Activated T-cell treated with anti-CD3 and anti-CD28 coated beads, Interleukin-2, amount 50 U/mL, for 4 hours (primary cell): ENCODE measurements at places on chromosomes 4 and X. TPM values are rescaled to one million over a fixed set of nuclear protein-coding genes. Genes with fewer than 3 reads are reported as not detected.

DNA sequence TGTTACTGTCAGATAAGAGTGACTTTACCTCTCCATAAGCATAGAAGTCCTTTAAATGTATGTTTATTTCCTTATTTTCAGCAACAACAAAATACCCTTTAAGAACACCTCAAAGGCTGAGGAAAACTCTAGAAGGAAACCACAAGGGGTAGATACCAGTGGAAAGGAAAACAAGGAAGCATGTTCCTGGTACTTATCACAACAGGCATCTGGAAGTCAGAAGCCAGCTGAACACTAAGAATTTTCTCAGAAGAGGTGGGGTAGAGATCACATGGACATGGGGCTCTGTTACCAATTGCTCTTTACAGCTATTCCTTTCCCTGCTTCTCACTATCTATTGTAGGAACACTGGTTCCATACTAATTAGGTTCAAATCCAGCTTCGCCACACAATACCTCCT lies 51.5 kb upstream of the BEND2 start:
- no peak for DNase-seq

DNA sequence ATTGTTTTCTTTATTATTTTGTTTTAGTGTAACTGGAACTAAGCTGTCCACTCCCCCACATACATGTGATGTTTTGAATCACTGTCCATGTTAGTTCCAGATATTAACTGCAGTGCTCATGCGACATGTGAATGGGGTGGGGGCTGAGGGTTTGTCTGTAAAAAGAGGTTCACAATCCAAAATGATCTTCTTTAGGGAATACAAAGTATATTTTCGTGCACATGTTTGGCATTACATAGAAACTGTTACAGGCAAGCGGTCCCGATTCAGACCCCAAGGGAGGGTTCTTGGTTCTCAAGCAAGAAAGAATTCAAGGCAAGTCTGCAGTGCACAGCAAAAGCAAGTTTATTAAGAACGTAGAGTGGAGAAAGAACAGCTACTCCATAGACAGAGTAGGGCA lies 296.5 kb upstream of the CLNK start:
- DNase-seq = no peak

DNA sequence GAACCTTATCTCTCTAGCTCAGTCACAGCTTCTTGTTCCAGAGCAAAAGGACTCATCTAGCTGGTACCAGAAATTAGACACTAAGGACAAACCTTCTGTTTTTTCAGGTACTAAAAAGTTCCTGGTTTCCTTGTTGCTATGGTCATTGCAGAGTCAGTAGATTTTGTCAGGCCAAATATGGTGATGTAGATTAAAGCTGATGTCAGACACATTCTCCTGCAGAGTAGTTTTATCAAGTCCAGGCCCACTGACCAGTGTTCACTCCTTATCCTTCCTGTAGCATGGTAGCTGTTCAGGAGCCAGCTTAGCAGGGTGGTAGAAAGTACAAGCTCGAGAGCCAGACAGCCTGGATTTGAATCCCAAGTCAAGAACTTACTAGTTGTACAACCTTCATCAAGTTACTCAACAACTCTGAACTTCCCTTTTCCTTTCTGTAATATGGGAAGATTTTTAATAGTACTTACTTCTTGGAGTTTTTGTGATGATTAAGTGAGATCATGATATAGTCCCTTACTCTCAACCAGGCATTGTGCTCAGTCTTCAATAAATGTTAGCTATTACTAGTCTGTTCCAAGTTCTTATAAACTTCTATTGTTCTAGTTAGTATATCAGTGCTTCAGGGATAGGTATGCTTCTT lies 17.9 kb downstream of the OCRL start:
- DNase-seq = no peak

Gene ZDHHC15
- total RNA-seq = 0.40 TPM

DNA sequence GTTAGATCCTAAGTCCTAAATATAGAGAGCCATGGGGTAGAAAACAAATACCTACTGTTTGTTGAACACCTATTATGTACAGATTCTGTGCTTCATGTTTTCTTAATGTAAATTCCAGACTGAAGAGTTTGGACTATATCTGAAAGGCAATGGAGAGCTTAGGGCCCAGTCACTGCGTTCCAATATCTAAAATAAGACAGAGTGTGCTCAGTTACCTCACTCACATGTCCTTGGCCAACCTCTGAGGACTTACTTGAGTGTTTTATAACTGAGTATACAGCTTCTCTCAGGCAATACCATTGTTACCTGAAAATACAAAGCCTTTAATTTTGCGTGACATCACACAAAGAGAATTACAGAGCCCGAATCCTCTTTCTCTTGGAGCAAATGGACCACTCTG lies 53.2 kb downstream of the GRIA3 start:
- no peak for DNase-seq

DNA sequence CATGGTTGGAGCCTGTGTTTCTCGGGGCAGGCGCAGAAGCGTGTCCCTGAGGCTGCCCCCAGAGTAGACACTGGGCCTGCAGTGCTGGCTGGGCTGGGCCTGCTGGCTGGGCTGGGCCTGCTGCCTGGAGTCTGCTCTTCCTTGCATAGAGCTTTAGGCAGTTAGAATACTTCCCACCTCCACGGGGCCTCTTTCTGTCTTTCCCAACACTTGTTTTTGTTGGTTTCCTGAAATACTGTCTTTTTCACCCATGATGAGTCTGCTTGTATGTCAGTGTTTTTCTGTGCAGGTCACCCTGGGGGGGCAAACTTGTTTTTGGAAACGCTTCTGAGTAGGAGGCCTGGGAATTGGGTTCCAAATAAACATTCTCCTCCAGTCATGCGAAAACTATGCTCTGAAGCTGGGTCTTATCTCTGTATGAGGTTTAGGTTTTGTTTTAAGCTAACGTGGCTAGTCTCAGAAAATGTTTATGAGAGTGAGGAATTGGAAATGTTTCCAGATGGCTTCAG lies 32.2 kb downstream of the TRMT44 start:
- DNase-seq = no peak

DNA sequence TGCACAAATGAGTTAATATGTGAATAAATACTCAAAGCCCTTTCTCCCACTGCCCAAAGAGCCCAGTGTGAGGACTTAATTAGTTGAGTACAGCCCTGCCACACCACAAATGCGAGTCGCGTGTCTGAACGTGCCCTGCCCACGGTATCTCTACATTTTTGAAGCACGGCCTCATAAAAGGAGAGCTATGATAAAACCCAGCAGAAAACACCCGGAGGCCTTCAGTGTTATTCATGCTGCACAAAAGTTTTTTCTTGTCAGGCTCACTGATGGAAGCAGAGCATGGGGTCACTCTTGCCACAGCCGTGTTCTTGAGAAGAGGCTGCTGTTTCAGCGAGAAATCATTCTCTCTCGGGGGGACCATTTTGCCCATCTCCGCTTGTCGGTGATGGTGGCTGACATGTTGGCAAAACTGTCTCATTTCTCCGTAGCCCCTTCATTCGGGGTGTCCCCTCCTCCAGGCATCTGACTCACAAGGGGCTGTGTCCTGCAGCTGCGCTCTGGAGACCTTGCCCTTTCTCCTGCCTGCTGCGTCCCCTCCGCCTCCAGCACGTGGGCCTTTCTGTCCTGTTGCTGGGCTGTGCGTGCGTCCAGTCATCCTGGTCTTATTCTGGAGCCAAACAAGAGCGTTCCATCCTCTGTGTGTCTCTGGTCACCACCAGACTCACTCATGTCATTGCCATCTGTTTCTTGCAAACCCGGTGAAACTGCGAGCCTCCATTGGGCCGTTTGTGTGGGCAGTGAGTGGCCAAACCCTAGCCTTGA lies 88.8 kb downstream of the SORCS2 start:
- DNase-seq = no peak

- DNase-seq = no peak
Measured at GRCh38 chrX:123504630-123505270, 228.1 kb downstream of the THOC2 start.

Gene FGF13
- not detected for total RNA-seq

DNA sequence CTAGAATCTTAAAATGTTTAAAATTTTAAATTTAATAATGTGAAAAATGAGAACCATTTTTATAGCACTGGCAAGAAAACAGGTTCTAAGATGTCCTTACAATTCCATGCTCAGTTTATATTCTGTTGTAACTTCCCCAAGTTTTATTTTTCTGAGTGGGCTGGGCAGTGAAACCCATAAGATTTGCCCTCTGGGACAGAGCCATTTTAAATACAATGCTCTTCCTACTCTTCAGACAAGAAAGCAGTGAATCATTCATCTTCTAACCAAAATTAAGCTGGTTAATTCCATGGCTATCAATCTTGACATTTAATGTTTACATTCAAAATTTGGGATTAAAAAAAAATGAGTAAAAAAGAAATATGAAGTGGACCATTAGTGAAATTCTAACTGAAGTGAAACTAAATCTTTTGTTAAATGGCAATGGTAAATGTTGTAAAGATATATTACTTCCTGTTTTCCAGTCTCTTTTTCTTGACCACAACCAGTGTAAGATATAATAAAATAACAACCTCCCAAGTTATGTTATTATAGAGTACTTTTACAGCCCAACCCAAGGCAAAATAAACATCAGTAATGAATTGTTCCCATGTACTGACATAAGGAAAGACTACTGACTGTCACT lies 37.2 kb upstream of the PTPN13 start:
- DNase-seq = no peak

Gene FTHL17
- not detected for total RNA-seq
